Astrocyte of the spinal cord (primary cell): ENCODE measurements at places on chromosomes 3 and 15.
A peak's percentile ranks its signal among the peaks of the same experiment; 100 is the strongest.

DNA sequence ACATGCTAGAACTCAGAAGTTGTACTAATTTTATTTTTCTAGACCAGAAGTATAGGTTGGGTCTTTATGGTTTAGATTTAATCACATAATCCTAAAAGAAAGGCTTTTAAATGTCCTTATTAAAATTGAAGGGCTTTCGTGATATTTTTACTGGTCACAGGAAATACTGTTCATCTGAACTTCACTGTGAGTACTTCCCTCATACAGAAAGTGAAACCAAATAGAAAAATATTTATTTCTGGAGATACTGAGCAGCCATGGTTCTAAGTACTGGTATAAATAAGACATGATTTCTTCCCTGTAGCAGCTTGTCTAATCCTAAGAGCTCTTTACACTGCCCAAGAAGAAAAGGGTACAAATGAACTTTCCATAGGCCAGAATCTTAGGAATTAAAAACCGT is 2.0 kb downstream of the SNRK start:
- DNase-seq, result peak; percentile 68

DNA sequence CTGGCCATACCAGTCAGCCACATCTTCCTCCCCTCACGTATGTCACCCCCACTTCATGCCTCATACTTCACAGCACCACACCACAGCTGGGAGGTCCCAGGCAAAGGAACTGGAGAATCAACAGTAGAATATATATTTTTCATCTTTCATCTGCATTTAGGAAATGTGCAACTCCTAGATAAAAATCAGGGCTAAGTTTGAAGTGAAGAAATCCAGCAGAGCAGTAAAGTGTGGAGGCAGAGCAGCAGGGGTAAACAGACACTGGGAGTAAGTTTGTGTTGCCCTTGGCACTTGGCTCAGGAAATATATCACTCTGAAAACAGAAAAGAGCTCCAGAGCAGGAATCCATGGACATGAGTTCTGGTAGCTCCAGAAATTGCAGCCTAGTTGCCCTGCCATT is 2.8 kb upstream of the HERC1 start:
- peak; percentile 27 for DNase-seq

GRCh38 chr15:83209333-83209732 is 1.7 kb upstream of the HDGFL3 start:
- DNase-seq, result no peak

GRCh38 chr15:49155834-49156627 is 632 bp upstream of the COPS2 start:
- peak; percentile 28 for DNase-seq

- DNase-seq, result peak; percentile 3
These were observed 165.2 kb downstream of the ISL2 start for GRCh38 chr15:76501726-76502125.

- peak; percentile 21 for DNase-seq
These were observed 507.5 kb upstream of the TGFBR2 start for GRCh38 chr3:30098653-30099455.

GRCh38 chr15:39304201-39304841 is 276.6 kb upstream of the THBS1 start:
- DNase-seq, result peak; percentile 44

GRCh38 chr3:37731895-37732294 is 129.8 kb upstream of the CTDSPL start:
- no peak for DNase-seq
